ENCODE measurements at places on chromosomes 11 and 22. TPM values are rescaled to one million over a fixed set of nuclear protein-coding genes. Genes with fewer than 3 reads are reported as not detected.

Gene AMPD3
- 2.1 TPM for total RNA-seq

Gene TENM4
- total RNA-seq = 7.3 TPM

DNA sequence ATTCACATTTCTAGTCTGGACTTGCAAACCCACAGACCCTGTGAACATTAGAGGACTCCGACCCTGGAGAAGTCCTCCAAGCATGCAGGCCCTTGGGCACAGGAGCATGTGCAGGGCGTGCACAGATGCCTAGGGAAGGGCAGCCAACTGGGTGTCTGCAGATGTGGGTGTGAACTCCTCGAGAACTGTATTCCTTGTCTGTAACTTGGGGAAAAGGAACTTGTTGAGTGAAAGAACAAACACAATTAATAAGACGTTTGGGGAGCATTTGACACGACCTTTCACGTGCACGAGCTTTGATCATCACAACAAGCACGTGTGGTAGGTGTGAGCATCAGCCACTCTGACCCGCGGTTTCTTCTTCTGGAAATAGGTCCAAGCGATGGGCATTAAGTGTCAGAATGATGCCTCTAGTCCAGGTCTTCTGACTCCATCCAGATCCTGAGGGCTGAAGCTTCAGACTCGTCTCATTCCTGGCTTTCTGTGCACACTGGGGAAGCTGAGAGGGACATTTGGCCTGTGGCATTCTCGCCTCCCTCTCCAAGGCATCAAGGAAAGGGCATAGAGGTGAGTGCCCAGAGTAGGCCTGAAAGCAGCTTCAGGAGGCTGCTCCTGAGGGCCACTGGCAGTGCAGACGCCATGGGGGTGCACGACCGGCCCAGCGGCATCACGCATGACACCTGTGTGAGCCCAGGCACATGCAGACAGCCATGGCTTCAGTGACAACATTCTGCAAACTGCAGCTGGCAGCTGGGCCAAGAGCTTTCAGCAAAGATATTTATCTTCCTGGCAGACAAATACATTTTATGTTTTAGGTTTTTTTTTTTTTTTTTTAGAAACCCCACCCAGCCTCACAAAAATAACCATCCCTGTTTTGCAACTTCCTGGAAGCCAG is 32.5 kb downstream of the ALX4 start:
- no peak for DNase-seq

Gene MS4A1
- total RNA-seq = not detected

Gene IRF7
- 17.3 TPM for total RNA-seq

Gene ADORA2A
- 13.5 TPM for total RNA-seq

GRCh38 chr11:64516226-64516625 is 74.8 kb upstream of the SLC22A12 start:
- peak; percentile 67 for DNase-seq

Gene NRGN
- total RNA-seq = 0.24 TPM

GRCh38 chr22:38299770-38300102 is 17.5 kb downstream of the CSNK1E start:
- DNase-seq = no peak

Gene CASP1
- not detected for total RNA-seq

- no peak for DNase-seq
Observed at GRCh38 chr11:114556135-114556534, 3.5 kb downstream of the NXPE1 start.

DNA sequence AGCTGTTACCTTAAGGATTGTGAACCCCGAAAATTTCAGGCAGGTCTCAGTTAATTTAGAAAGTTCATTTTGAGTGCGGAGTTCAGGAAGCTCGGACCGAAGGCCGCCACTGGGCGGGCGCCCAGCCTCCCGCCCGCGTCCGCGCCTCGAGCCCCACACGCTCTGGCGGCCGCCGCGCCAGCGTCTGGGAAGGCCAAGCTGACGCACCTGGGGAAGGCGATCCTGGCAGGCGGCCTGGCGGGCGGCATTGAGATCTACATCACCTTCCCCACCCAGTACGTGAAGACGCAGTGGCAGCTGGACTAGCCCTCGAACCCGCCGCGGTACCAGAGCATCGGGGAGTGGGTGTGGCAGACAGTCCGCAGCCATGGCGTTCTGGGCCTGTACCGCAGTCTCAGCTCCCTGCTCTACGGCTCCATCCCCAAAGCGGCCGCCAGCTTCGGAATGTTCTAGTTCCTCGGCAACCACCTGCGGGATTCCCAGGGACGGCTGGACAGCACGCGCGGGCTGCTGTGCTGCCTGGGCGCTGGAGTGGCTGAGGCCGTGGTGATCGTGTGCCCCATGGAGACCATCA is 79.5 kb downstream of the CCDC83 start:
- peak; percentile 74 for DNase-seq

GRCh38 chr11:62599069-62599696 is 2.5 kb downstream of the MTA2 start:
- DNase-seq = peak; percentile 98

Gene HSPA8
- 2,903 TPM for total RNA-seq

- DNase-seq = no peak
Observed at GRCh38 chr11:2342557-2342956, 34.6 kb upstream of the CD81 start.

Gene TMPRSS13
- total RNA-seq = 0.08 TPM

GRCh38 chr11:68942095-68942620 is 38.5 kb downstream of the IGHMBP2 start:
- no peak for DNase-seq

DNA sequence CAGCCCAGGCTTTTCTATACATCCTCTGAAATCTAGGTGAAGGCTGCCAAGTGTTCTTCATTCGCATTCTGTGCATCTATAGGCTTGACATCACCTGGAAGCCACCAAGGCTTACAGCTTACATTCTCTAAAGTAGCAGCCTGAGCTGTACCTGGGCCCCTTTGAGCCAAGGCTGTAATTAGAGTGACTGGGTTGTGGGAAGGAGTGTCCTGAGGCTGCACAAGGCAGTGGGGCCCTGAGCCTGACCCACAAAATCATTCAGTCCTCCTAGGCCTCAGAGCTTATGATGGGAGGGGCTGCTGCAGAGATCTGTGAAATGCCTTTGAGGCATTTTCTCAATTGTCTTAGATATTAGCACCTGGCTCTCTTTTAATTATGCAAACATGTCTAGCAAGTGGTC is 33.0 kb upstream of the RDX start:
- no peak for DNase-seq

- DNase-seq = no peak
Observed at GRCh38 chr11:116537709-116538108, 235.1 kb downstream of the BUD13 start.

GRCh38 chr11:16989554-16989953 is 24.7 kb downstream of the PLEKHA7 start:
- no peak for DNase-seq

DNA sequence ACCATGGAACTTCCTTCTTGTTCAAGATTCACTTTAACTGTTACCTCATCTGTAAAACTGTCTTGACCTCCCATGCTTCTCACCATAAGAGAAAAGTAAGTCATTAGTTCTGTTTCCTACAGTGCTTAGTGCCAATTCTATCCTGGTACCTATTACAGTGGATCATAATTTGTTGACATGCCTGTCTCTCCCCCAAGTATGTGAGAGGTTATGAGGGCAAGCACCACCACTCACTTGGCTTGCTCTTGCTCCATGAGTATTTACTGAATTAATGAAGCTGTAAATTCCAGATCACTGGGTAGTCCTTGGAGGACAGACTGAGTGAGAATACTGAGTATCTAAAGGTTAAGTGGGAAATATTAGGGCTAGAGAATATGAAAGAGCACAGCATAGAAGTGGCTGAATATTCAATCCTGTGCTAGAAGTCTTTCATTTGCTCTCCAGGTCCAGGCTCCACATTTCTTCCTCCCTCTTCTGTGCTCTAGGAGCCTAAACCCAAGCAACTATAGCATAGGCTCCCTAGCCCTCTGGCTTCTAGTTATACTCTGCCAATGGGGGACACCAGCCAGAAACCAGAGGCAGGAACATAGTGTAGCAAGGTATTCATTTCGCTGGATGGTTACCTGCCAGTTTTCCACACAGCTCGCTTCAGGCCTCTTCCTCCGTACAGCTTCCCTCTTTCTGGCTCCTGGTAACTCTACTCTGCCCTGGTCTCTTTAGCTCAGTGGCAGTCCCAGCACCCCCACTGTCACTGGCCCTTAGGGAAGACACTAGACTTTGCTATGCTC is 118.2 kb upstream of the SLC5A12 start:
- no peak for DNase-seq

DNA sequence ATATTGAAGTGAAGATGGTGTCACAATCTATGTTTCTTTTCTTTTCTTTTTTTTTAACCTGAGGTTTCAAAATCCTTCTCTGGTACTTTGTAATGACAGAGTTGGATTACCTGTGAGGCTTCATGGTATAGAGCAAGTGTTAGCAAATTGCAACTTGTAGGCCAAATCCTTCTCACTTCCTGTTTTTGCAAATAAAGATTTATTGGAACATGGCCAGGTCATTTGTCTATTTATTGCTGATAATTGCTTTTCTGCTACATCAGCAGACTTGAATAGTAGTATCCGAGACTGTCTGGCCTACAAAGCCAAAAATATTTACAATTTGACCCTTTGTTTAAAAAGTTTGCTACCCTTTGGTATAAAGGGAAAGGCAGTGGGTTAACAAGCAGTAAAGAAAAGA is 1059.4 kb upstream of the CCDC90B start:
- no peak for DNase-seq

Gene MIOX
- 0.16 TPM for total RNA-seq

DNA sequence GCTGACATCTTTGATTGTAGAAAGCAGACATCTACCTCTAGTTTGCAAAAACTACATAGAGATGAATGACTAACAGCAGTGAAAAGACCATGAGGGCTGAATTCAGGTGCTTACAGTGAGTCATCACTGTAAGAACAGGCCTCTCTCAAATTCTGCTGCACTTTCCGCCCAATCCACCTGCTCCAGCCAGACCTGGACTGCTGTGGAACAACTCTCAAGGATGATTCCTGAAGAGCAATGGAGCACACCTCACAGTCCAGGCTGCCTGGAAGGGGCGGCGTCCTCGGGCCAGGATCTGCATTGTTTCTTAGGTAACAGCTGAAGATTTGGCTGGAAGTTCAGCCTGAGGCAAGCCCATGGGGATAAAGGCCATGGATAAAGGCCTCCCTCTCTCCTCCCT is 15.1 kb downstream of the APOL2 start:
- DNase-seq = no peak

Gene ACAD8
- total RNA-seq = 62.3 TPM

DNA sequence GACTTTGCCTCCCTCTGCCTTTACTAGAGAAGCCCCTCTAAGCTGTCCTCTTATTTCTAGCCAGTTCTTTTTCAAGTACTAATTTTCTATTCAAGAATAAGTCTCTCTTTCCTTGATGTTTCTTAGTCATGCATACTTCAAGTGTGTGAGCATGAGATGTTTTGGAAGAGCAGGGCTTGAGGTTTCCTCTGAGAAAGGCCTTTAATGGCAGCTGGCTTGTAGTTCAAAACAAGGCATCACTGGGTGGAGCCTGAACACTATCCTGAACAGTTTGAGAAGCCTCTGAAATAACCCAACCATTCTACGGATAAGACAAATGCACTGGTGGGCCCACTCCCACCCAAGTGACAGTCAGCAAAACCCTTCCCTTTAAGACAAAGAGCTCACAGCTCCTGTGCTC is 37.6 kb downstream of the CLDN25 start:
- no peak for DNase-seq

Gene BBS1
- 41.3 TPM for total RNA-seq

Gene TRIM44
- total RNA-seq = 10.3 TPM

- DNase-seq = no peak
Observed at GRCh38 chr11:83938148-83938547, 652.0 kb upstream of the CCDC90B start.

DNA sequence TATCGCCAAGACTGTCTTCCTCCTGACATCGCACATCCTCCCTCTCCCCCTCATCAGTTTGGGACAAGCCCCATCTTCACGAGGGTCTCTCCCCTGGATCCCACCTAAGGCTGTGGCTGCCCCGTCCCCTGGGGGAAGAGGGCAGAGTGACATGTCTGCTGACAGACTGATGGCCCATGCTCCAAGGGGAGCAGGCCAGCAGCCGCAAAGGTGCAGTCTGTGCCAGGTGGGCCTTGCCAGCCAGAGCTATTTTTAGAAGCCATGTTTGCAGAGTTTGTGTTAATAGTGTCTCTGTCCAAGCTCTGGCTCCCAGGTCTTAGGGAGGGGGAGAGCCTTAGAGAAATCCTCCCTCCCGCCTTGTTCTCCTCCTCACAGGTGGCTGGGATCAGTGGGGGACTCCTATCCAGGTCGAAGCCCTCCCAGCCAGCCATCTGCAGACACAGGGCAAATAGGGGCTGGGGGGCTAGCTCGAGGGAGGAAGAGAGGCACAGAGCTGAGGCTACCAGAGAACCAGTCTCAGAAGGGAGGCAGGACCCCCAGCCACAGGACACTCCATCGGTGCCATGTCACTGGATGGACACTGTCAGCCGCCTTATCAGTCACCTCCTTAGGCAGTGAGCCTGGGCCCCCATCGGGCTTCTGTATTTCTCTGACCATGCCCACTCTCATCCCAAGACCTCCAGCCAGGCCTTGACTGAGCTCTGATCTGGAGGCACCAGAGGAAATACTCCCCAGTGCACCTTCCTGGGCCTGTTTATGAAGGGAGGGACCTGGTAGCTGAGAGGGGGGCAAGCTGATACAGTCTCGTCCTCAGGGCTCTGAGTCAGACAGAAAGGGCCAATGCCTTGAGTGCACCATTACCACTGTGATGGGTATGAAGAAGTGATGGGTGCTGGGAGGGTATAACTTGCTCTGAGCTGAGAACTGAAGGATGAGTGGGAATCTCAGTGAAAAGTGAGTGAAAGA is 49.3 kb downstream of the CHRDL2 start:
- no peak for DNase-seq

DNA sequence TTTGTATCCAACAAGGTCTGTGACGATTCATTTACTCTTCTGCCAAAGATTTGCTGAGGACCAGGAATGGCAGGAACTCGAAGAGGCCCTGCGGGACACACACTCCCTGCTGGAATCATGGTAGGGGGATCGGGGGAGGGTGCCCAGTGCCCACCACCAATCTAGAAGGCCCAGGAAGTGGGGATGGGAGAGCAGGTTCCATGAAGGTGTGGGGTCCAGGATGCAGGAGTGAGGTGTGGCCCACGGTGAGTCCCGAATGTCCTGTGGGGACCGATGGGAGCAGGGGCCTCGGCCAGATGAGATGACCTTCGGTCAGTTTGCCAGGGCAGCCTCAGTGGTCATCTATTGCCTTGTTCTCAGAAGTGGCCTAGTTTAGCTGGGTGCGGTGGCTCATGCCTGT is 492.7 kb downstream of the BRD1 start:
- DNase-seq = no peak

Gene ABCC8
- total RNA-seq = 3.4 TPM

DNA sequence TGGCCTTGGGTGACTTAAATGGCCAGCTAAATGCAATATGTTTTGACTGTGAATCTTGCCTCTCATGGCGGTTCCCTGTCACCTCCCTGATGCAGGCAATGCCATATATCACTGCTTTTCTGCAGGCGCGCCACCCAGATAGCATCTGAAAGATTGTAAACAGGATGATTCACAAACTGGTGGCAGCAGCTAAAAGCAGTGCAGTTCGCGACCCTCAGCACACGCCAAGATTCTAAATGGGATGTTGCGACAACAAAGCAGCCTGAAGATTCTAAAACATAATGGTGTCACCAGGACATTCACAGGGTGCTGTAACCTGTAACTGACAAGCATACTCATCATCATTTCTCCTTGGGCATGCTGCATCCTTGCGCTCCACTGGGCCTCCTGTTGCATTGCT is 440.4 kb upstream of the CADM1 start:
- DNase-seq = no peak
